ENCODE measurements at places on chromosomes 6 and 20. TPM values are rescaled to one million over a fixed set of nuclear protein-coding genes. Genes with fewer than 3 reads are reported as not detected.

DNA sequence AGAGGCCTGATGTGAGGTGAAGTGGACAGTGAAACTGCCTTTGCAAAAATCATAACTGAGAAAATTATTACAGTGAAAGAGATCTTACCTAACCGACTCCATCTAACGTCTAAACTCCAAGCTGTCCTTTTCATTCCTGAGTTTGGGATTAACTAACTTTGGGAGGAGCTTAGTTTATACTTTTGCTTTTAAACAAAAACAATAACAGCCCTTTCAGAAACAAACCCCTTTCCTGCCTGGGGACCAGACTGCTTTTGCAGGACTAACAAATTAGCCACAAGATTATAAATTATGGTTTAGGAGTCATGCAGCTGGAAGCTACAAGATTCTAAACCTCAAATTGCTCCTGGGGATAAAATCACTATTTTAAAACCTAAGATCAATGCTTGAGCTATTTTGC is 38.6 kb upstream of the HFE start:
- DNase-seq, result no peak

DNA sequence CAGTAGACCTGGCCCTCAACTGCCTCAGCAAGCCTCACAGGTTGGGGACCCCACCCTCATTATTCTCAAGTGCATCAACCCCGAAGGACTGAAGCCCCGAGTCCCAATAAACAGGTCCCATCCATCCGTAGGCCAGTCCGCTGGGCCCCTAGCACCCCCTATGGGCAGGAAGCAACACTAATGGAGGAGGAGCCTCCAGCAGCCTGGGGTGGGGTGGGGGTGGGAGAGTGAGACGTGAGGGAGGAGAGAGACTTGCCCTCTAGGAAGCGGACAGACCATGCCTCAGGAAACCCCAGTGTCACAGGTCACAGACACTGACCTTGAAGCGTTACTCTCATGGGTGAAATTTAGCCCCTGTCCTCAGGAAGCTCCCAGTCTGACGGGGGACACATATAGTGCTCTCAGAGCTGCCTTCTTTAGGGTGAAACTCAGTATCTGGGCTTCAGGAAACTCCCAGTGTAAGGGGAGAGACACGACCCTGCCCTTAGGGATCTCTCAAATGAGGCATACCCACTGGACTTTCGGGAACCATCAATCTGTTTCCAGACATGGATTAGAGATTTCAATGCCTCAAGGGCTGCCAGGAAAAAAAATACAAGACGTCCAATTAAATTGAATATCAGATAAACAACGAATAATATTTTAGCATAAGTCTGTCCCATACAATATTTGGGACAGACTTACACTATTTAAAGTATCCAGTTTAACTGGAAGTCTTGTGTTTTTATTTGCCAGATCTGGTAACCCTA is 125.8 kb downstream of the MRPL14 start:
- peak; percentile 52 for DNase-seq

DNA sequence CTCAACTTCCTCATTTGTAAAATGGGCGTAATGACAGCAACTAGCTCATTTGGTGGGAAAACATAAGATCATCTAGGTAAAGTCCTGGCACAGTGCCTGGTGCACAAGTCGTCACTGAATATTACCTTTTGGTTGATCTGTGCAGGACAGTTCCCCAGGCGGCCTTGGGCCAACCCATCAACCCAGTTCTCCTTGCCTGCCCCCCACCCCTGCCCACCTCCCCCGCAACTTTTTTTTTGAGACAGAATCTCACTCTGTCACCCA is 99.2 kb downstream of the JPH2 start:
- DNase-seq, result no peak

DNA sequence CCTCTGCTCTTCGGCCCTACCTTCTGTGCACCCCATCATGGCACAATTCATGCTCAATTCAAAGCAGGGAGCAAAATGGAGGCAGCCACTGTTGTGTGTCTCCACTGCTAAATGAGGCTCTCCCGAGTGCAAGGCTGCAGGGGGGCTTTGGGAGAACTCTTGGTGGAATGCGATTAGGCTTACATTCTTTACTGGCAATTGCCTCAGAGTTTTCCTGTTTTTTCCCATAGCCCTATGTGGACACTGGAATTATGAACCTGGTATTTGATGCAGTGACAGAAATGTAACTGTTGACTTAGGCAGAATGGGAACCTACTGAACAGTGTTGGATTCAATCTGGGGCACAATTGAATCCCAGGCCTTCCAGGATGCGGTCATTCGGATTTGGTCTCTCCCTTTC is 187.9 kb upstream of the GMDS start:
- DNase-seq, result no peak

GRCh38 chr20:5369629-5370028 is 52.9 kb upstream of the PROKR2 start:
- DNase-seq, result no peak

- DNase-seq, result peak; percentile 85
These were observed 988 bp downstream of the ECHDC1 start for GRCh38 chr6:127342296-127342945.

- no peak for DNase-seq
These were observed 12.2 kb upstream of the CDKN1A start for GRCh38 chr6:36666287-36666686.

- DNase-seq, result peak; percentile 86
These were observed 9.3 kb upstream of the NEDD9 start for GRCh38 chr6:11241793-11242201.

DNA sequence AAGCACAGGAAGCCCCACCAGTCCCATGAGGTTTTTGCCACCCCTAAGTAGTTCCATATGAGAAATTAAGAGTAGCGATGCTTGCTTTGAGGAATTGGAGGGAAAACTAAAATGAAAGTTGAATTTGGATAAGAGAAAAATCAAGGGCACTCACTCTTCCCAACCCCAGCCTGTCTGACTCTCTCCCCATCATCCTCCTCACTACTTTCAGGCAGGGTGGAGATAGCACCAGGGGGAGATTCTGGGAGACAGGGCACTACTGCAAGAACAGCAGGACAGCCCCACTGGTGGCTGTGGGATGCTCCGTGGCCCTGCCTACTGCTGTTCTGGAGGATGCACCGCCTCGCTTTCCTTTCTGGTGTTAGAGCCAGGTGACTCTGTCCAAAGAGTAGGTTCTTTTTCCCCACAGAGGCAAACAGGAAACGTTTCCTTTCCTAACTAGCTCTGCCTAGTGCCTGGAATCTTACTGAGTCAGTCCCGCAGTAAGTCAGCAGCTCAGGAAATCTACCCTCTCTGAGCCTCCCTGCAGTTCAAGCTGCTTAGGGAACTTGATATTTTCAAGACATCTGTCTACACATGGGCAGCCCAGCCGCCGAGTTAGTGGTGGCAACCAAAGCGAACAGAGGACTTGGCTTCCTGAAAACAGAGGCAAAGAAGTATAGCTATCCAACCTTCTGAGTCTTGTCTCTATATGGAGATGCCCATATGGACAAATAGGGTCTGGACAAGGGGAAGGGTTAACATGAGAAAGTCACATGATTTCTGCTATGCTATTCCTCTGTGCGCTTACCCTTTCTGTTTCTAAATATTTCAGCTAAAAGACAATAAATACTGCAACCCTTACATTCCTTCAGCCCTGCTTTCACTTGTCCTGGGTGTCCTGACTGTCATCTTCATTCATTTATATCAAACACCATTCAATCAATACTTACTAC is 11.4 kb downstream of the HLA-E start:
- DNase-seq, result no peak

DNA sequence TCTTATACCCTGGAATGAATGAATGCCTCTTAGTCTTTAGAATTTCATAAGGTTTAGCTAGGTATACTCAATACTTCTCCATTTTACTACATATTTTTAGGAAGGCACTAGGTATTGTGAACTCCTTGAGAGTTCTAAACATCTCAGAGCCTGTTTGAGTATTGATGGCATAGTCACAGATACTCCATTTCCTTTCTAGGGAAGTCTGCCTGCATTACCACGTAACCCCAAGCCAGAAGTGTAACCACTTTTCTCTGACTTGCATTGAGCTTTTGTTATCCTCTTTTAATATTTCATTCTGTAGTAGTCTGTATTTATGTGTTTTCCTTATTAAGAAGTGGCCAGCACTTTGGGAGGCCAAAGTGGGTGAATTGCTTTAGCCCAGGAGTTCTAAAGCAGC is 12.2 kb downstream of the TOP1 start:
- DNase-seq, result no peak

- DNase-seq, result no peak
These were observed 152.9 kb downstream of the JARID2 start for GRCh38 chr6:15398633-15399275.

GRCh38 chr6:63923139-63923739 is 287.6 kb downstream of the PHF3 start:
- DNase-seq, result peak; percentile 52

GRCh38 chr6:9646342-9647070 is 768.4 kb downstream of the TFAP2A start:
- DNase-seq, result no peak

DNA sequence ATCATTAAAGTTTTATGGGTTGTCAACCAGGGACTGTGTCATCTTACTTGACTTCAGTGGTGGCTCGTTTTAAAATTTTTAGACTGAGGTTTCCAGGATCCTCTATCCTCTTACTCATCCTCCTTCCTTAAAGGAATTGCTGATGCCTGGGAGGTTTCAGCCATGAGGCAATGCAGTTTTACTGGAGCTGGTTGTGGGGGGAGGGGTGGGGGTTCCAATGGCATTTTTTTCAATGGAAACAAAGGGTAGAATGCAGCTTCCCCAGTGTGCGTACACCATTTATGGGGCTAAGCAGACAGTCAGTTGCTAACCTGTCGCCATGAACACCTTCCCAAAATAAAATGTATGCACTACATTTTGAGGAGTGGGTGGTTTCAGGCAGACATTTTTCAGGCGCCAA is 88.0 kb downstream of the METTL24 start:
- no peak for DNase-seq

DNA sequence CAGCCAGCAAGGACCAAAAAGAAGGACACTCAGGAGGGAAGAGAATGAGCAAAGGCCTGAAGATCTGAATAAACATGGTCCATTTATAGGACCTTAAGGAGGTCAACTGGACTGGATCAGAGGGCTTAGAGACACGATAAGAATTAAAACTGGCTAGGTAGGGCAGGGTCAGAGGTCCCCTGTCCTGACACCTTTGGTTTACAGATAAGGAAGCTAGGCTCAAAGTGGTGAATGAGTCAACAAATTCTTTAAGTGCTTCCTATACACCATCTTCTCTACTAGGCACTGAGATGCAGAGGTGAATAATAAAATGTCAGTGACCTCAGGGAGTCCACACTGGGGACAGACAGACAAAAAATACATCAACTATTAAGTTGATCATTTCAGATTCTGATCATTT is 70.3 kb downstream of the HIVEP2 start:
- DNase-seq, result peak; percentile 55

- no peak for DNase-seq
These were observed 24.0 kb upstream of the L3MBTL3 start for GRCh38 chr6:129994410-129994809.

DNA sequence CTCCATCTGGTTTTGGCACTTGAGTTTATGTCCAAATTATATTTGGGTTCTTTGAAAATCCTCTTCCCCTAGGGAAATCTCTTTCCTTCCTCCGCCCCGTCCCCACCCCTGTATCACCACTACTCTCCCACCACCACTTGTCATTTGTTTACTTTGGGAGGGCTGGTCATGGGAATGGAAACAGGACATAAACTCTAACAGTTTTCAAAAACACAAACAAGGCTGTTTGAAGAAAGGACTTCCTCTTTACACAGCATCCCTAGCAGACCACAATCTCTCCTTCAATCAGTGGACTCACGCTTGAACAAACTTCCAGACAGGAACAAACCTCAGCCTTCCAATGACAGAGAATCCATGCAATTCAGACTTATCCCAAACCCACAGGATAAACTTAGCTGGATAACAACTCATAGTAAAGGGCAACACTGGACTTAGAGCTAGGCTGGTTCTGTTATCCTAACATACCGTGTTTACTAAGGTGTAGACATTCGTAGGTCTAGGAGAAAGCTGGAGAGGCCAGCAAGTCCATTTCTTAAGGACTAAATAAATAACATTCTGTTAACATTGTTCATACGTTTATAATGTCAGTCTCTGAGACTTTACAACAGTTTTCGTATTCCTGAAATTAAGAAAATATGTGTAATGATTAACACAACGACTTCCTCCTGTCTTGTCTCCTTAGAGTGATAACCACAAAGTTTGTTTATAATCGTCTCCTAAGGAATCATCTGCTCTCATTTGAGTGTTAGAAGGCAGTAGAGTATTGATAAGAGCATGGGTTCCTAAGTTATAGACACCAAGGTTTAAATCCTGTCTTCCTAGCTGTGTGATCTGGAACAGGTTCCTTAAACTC is 44.1 kb upstream of the CTAGE9 start:
- peak; percentile 99 for DNase-seq

DNA sequence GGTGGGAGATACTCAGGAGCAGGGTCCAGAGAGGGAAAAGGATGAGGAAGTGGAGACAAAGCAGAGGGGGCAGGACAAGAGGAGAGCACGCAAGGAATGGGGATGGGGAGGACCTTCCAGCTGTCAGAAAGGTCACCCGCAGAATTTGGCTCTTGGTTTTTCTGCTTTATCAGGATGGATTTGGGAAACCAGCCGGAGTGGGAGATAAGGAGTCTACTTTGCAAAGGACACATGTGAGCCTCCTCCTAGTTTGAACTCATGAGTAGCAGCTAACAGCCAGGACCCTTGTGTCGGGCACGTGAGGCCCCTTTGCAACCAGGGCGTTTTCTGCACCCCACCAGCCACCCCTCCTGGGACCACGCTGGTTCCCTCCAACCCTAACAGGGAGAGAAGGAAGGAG is 7.6 kb upstream of the MICA start:
- no peak for DNase-seq

- DNase-seq, result no peak
These were observed 3.5 kb downstream of the AKIRIN2 start for GRCh38 chr6:87698547-87699006.

GRCh38 chr6:20328266-20328923 is 73.3 kb upstream of the E2F3 start:
- DNase-seq, result no peak

DNA sequence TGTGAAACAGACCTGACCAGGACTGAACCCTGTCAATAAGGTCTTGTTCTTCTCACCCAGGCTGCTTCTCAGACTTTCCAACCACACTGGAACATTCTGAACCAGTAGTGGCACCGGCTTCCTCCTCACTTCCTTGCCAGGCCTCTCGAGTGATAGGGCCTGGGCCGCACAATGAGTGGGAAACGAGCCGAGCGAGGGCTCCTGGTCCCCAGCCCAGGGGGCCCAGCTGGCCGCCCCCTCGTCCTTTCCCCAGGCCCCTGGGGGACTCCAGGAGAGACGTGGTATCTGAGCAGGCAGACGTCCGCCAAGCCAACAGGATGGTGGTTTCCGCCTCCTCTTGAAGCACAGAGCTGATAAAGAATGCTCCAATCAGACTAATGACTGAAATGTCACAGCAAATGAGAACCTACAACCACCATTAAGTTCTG is 117.9 kb downstream of the GMDS start:
- DNase-seq, result no peak

Gene TDRD6
- polyA plus RNA-seq, result 0.01 TPM

Gene LY6G6C
- 0.15 TPM for polyA plus RNA-seq

Gene TRIM26
- polyA plus RNA-seq, result 27.1 TPM

Gene GHRH
- polyA plus RNA-seq, result not detected

Gene DLK2
- 3.8 TPM for polyA plus RNA-seq

Gene PLCB4
- polyA plus RNA-seq, result 0.01 TPM

Gene OR12D3
- not detected for polyA plus RNA-seq

Gene MTCH1
- 86.2 TPM for polyA plus RNA-seq

Gene PAK5
- polyA plus RNA-seq, result not detected

Gene SIGLEC1
- not detected for polyA plus RNA-seq

All from HepG2 (cell line).